ENCODE measurements at places on chromosomes 11 and 22. TPM values are rescaled to one million over a fixed set of nuclear protein-coding genes. Genes with fewer than 3 reads are reported as not detected.

MGAT3 gene
- total RNA-seq, result 20.3 TPM

MIAT gene
- total RNA-seq, result 45.6 TPM

PATE4 gene
- not detected for total RNA-seq

GRCh38 chr11:71252770-71253730, 673 bp upstream of the SHANK2 start:
- peaks cover 77% of the 10 kb centered on the region for H3K27me3 ChIP-seq
- peak; percentile 18 for DNase-seq
- H3K27ac ChIP-seq, result no peak overlapping the region
- H3K4me3 ChIP-seq, result peak overlapping the region; percentile 85

DNA sequence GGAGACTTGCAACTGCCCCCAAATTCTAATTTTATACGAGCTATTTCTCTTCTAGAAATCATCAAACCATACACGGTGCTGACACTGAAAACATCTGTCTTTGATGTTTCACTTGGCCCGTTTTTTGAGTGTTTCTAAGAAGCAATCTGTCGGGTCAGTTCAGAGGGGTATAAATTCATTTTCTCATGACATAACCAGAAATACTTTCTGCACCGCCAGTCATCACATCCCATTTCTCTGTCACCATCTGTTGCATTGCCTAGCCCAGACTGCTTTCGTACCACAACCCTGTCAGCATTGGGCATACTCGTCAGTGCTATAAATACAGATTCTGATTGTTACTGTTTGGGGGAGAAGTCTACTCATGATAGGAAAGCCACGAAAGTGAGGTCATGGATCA, 63.1 kb upstream of the CCDC90B start:
- no peak overlapping the region for H3K27ac ChIP-seq
- H3K4me1 ChIP-seq, result peaks cover 8% of the 10 kb centered on the region
- no peak overlapping the region for H3K4me3 ChIP-seq

Data from neural crest cell (in vitro differentiated cells).